ENCODE measurements at places on chromosomes 3 and 15.

DNA sequence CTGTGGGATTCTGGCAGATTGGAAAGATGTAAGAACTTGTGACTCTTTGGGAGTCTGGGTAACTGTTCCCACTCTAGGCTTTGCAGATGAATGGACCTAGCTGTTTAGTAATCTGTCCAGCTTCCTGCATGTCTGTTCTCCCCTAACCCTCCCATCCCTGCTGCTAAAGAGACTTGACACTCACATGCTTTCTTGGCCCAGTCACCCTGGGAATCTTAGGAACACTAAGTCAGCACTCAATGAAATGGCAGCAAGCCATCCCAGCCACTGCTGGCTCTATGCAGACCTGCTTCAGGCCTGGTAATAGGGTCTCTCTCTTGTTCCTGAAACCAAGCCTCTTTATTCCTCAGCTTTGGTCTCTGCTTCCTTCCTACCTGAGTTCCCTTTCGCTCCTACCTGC, 63.7 kb upstream of the THSD4 start:
- no peak for DNase-seq

- DNase-seq, result no peak
Observed at GRCh38 chr3:115760716-115761115, 137.4 kb downstream of the GAP43 start.

DNA sequence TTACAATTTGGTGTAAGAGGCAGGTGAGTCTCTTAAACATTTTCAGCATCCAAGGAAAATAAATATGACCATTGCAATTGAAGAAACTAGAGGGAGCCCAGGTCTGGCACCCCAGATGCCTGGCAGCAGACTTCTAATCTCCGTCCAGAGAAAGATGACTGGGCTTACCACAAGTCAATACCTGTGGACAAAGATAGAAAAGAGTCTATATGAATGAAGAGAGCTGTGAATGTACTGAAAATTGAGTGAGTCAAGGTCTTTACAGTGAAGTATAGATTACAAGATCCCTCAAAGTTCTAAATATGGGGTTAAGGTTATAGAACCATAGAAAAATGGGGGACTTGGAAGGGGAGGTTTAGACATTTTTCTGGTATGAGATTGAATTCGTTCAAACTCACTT, 827.4 kb upstream of the NR2F2 start:
- no peak for DNase-seq

DNA sequence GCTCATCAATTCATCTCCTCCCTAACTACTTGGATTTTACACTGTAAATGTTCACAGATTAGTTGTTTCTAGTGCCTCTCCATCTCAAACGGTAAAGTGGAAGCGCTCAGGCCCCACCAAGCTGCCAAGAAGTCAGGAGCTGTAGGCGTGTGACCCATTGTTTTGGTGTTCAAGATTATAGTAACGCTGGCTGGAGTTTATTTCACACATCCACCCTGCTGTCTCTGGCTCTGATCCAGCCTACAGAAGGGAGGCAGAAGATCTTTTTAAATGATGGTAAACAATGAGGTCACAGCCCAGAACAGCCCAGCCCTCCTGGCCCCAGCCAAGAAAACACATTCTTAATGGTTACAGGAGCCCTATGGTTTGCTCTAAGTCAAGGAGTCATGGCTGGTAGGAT, 25.7 kb upstream of the GALNT15 start:
- DNase-seq, result peak; percentile 56

- no peak for DNase-seq
Observed at GRCh38 chr3:49399461-49399860, 12.3 kb downstream of the RHOA start.

GRCh38 chr3:30680789-30681648, 74.6 kb downstream of the TGFBR2 start:
- DNase-seq, result no peak

Measured in NCI-H345 (cell line).